Esophagus squamous epithelium (tissue), 5 donors: ENCODE measurements at places on chromosomes 4 and X. TPM values are rescaled to one million over a fixed set of nuclear protein-coding genes. Genes with fewer than 3 reads are reported as not detected.

- DNase-seq = no peak
These were observed 144.1 kb upstream of the RBPJ start for GRCh38 chr4:26176598-26177149.

DNA sequence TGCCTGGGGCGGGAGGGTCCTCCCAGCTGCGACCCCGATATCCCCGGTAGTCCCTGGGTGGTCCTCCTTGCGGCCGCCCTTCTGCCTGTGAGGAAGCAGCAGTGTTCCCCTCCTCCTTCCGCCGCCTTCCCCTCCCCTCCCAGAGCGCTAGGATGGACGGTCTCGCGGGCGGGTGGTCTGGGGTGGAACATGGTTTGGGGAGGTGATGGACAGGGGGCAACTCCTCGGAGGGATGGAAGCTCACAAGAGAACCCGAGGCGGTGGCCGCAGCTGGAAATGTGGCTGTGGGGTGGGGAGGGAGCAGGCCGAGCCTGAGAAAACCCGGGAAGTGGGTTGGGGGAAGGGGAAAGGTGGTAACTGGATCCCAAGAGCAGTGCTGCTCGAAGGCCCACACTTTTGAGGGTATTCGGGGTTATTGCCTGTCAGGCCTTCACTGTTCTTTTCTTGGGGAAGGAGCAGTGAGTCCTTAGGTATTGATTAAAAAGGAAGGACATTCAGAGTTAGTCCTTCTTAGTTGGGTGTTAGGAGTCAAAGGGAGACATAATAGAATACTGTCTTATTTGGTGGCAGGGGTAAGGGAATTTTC lies 581 bp downstream of the UBE2K start:
- no peak for DNase-seq

DNA sequence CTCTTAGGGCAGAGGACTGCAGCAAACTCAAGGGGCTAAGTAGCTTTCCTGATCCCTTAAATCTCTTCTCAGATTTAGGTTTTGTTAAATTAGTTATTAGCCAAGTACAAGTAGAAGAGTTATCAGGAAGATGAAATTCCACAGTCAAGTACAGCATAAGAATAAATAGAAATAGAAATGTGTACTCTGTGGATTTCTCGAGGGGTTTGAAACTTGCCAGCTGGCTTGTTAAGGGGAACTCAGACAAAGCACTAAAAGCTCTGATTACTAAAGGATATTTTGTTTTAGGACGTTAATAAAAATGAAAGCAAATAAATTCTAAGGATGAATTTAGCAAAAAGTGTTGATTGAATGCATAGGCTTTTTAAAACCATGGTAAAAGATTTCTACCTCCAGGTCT lies 654.6 kb downstream of the RAPGEF2 start:
- no peak for DNase-seq

DNA sequence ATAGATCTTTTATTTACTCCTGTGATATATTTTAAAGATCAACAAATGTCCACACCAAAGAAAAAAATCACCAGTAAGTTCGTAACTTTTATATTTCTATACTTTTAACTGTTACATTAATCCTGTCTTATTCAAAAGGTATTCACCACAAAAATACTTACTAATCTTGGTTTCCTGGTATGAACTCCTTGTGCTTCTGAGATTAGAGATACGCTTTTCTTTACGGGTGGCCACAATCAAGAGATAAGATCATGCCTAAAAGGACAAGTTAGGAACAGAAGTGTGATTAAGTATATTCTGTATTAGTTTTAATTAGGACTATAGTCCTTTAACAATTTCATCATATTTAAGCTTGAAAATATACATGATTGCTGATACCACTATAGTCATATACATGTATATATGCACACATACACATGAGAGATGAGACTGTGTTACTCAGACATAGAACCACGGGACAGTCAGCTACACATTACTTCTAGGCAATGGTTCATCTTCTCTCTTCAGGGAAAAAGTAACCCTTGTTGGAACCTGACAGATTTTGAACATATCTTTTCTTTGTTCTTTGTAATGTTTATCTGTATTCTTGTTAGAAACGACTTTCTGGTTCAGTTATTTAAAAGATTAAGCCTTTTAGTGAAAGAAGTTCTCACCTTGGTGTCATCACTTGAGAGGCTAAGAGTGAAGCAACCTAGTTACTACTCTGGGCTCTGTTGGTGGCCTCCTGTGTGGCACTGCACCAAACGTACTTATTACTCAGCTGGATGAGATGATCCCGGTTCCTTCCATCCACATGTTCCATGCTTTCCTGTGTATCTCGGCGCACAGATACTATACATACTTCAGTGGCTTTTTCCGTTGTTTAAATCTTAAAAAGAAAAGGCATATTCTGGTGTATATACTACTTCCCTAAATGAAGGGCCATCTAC lies 146.1 kb downstream of the CBR4 start:
- DNase-seq = no peak

GRCh38 chrX:153767674-153768055 lies 3.6 kb downstream of the PLXNB3 start:
- DNase-seq = no peak

DNA sequence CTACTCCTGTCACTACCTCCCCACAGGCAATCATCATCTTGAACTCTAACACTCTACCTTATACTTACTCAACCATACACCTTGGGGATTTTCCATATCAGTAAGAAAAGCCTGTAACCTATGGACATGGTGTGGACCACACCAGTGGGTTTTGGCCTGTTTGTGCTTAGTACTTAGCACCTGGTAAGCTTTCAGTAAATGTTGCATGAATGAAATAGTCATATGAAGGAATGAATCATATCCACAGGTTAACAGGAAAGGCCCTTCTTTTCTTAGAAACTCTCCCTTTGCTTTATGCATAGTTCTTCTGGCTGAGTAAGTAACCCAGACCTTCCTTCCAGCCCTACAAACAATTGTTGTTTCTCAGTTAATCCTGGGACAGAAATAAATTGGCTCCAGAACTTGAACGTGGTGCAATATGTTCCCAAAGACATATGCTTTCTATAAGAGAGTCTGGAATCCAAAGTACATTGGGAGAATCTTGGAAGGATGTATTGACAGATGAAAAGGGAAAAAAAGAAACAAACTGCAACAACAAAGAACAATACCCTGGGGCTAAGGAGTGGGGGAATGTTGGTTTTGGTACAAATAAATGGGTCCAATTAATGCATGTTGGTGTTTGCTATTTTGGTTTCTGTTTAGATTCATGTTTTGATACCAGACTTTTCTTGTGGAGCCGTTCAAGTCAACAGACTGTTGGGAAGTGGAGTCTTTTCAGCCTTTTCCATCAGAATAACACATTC lies 27.8 kb downstream of the RASL11B start:
- DNase-seq = no peak

GRCh38 chrX:112731793-112732192 lies 52.1 kb upstream of the LHFPL1 start:
- DNase-seq = no peak

DNA sequence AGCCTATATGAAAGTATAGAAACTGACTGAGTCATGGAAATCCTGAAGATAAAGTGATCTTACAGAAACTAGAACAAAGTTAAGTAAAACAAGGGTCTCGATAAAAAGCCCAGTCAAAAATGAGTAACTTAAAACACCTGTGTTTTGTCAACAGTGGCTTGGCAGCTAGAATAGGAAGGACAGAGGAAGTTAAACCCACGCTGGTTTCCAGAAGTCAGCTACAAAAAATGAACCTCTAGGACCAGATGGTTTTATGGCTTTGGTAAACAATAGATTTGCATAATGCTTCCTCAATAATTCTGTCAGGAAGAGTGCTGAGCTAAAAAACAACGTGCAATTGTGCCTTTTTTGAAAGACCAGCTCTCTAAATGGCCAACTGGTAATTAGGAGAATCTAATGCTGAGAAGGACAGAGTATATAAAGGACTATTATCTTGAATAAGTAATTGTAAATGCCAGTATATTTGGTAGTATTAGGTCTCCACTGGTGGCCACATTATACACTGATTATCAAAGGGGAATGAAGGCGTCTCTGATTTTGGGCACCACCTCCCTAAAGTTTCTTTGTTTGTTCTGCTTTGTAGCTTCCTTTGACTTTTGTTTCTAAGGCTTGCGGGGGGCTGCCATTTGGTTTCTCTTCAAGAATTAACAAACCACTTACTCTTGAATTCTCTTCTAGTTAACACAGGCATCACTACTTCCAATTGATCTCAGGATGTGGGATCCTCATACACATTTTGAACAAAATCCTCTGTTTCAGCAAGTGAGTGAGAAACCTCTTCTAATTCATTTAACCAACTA lies 72.2 kb upstream of the PPP3CA start:
- DNase-seq = no peak

GRCh38 chr4:15953625-15954024 lies 9.3 kb downstream of the FGFBP2 start:
- DNase-seq = no peak

GRCh38 chrX:15356444-15356843 lies 21.1 kb upstream of the PIGA start:
- no peak for DNase-seq

NAP1L2 gene
- total RNA-seq = 1.9 TPM

NAA11 gene
- total RNA-seq = not detected

CPE gene
- 31.9 TPM for total RNA-seq

CT55 gene
- total RNA-seq = not detected

SUPT20HL2 gene
- total RNA-seq = not detected
